ENCODE measurements at places on chromosomes 2 and 18. TPM values are rescaled to one million over a fixed set of nuclear protein-coding genes. Genes with fewer than 3 reads are reported as not detected.

Gene SCYGR5
- not detected for total RNA-seq

Gene HOXD4
- 0.22 TPM for total RNA-seq

Gene ADD2
- 0.37 TPM for total RNA-seq

Gene SRD5A2
- total RNA-seq, result not detected

Gene CTAGE1
- total RNA-seq, result not detected

Gene REG1B
- total RNA-seq, result not detected

Gene PTPRN
- total RNA-seq, result 58.1 TPM

Gene LGALSL
- 3.1 TPM for total RNA-seq

Gene CARF
- 4.0 TPM for total RNA-seq

Gene DGKD
- total RNA-seq, result 10.7 TPM

Gene TMEM169
- total RNA-seq, result 0.66 TPM

Gene MLPH
- total RNA-seq, result 110 TPM

Gene TRIM43B
- total RNA-seq, result not detected

Gene STARD6
- total RNA-seq, result not detected

Gene SKOR2
- not detected for total RNA-seq

Gene EVA1A
- total RNA-seq, result 35.9 TPM

Gene SPP2
- not detected for total RNA-seq

Gene CRACDL
- total RNA-seq, result not detected

Gene AGXT
- total RNA-seq, result under 0.01 TPM

Gene RAMP1
- 13.1 TPM for total RNA-seq

Data from uterine smooth muscle cell (primary cell).